ENCODE measurements at places on chromosomes 13 and 19. TPM values are rescaled to one million over a fixed set of nuclear protein-coding genes. Genes with fewer than 3 reads are reported as not detected.

- no peak for DNase-seq
Observed at GRCh38 chr19:49779731-49780555, 13.1 kb downstream of the AP2A1 start.

DNA sequence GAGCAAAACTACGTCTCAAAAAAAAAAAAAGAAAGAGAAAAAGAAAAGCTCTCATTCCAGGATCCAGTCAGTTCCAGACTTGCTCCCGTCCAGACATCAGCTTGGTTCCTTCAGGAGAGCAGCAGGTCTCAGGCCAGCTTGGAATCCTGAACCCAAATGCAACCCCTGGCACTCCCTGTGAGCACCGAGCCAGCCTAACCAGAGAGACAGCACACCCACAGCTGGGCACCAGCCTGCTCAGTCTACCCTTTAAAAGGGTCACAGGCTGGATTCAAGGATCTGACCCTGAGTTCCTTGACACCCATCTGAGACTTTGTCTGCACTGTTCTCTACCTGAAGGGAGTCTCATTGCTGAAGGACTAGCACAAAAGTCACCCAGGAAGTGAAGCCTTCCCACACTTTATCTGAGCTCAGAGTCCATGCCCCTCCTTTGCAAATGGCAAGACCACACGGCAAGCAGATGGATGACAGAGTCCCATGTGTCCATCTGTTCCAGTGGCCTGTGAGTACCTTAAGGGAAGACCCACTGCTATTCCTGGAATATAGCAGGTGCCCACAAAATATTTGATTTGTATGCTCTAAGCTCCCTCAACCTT lies 1.4 kb downstream of the PEPD start:
- DNase-seq = no peak

Gene SLC46A3
- 16.7 TPM for total RNA-seq

DNA sequence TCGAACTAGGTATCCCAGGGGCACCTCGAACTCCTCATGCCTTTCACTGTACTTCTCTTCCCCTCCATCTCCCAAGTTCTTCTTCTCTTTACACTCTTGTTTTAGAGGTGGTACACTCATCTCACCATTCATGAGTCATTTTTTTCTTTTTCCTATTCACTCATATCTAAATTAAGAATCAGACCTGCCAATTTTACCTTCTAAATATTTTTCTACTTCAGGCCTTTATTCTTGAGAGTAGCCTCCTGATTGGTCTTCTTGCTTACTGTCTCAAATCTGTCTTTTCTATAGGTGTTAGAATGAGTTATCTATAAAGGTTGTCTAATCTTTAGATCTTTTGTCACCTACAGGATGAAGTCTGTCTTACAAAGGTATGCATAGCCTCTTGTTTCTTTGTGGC lies 20.7 kb downstream of the TDRD3 start:
- DNase-seq = no peak

- DNase-seq = no peak
Observed at GRCh38 chr13:99545979-99546378, 44.7 kb downstream of the TM9SF2 start.

GRCh38 chr13:47168066-47168465 lies 271.2 kb upstream of the HTR2A start:
- no peak for DNase-seq

Measured in left ventricle myocardium inferior (tissue), 1 donor.